ENCODE measurements at places on chromosomes 12 and 14. TPM values are rescaled to one million over a fixed set of nuclear protein-coding genes. Genes with fewer than 3 reads are reported as not detected.

- H3K4me1 ChIP-seq, result peaks cover 26% of the 10 kb centered on the region
- H3K27me3 ChIP-seq, result no peaks in the 10 kb centered on the region
- H3K36me3 ChIP-seq, result no peaks in the 10 kb centered on the region
- no peak overlapping the region for H3K27ac ChIP-seq
- no peak overlapping the region for H3K4me3 ChIP-seq
These were observed 152.2 kb upstream of the RASSF8 start for GRCh38 chr12:25806271-25806670.

- peaks cover 44% of the 10 kb centered on the region for H3K4me1 ChIP-seq
- H3K36me3 ChIP-seq, result peaks cover 44% of the 10 kb centered on the region
- peak overlapping the region; percentile 81 for H3K27ac ChIP-seq
- no peaks in the 10 kb centered on the region for H3K27me3 ChIP-seq
These were observed 86.7 kb downstream of the NCOR2 start for GRCh38 chr12:124480469-124481256.

DNA sequence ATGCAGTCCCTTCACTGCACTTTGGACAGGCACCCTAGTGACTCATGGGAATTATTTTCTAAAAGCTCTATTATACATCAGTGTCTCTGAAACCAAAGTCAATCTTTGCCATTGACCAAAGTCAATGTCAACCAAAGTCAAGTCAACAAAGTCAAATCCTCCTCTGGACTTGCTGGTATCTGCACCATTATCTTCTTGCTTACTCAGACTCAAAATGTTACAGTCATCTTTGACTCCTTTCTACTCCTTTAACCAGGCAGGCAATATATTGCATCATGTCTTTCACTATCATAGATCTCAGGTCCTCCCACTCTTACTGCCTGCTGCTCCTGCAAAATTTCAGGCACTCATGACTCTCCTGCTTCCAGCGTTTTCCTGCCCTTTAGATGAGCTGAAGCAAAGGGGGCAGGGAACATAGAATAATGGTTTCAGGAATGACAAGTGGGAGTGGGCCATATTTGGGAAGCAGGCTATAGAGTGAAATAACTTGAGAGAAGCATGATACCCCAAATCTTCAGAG lies 39.2 kb downstream of the IGF1 start:
- no peaks in the 10 kb centered on the region for H3K36me3 ChIP-seq
- no peak for DNase-seq
- no peaks in the 10 kb centered on the region for H3K4me1 ChIP-seq
- H3K4me3 ChIP-seq, result no peak overlapping the region

DNA sequence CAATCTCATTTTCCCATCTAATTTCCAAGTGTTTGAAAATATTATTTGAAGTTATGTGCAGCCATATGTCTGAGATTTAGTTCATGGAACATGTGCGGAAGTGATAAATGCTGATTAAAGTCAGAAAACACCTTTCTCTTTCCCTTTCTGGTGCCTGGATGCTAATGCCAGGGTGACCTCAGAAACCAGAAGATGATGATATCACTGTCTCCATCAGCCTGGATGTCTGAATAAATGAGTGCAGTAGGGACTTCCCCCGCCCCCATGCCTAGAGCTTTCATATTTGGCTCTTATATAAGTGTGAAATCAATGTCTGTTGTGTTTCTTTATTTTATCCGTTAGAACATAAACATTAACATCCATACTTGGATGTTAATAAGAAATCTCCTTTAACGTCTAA lies 261.9 kb upstream of the LRIG3 start:
- no peak overlapping the region for H3K4me3 ChIP-seq
- H3K4me1 ChIP-seq, result no peaks in the 10 kb centered on the region
- no peak overlapping the region for H3K27ac ChIP-seq
- DNase-seq, result no peak
- H3K36me3 ChIP-seq, result no peaks in the 10 kb centered on the region

DNA sequence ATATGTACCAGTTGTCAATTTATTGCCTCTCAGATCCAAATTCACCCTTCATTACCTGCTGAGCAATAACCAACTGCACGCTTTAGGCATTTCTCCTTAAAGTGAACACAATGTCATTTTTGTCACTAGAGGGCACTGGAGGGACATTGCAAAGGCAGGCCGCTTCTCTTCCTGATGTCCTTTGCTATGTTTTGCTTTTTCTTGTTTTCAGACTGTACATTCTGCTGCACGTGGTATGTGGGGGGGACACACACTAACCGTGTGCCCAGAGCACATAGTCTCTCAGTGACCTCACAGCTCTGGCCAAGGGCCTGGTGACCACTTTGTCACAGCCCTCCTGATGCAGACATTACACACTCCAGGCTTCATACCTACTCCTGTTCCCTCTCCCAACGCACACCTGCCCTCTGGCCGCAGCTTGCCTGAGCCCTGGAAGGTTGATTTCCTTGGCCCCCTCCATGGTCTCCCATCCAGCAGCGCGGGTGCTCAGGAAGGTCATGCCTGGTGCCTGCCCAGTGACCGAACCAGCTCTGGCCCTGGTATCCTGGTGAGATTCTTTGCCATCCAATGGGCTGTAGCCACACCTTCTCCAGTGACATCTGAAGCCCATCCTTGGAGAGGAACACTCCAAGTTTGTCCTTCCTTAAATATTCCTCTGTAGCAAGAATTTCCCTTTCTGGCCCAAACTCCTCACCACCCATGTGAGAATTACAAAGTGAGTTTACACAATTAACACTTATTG lies 39.9 kb downstream of the MYO1H start:
- peaks cover 34% of the 10 kb centered on the region for H3K27me3 ChIP-seq
- H3K27ac ChIP-seq, result no peak overlapping the region
- no peak overlapping the region for H3K4me3 ChIP-seq
- DNase-seq, result peak; percentile 7
- H3K4me1 ChIP-seq, result no peaks in the 10 kb centered on the region

DNA sequence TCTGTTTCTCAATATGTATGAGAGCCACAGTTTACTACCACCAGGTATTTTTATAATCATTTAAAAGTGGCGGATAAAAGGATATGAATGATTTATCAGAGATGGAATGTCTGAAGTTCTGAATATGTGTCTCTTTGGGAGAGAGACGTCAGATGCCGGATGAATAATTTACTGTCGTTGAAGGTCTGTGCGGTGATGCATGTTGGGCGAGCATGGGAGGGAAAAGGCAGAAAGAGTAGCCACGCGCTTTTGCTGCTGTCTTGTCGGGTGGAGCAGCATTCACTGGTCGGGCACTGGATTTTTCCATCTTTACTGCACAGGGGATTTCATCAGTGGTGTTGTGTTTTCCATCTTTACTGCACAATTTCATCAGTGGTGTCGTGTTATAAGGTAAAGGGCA lies 65.6 kb downstream of the SYNE2 start:
- no peak overlapping the region for H3K4me3 ChIP-seq
- peaks cover 28% of the 10 kb centered on the region for H3K36me3 ChIP-seq
- H3K27ac ChIP-seq, result no peak overlapping the region
- H3K27me3 ChIP-seq, result no peaks in the 10 kb centered on the region

- peaks cover 7% of the 10 kb centered on the region for H3K27me3 ChIP-seq
- DNase-seq, result peak; percentile 59
- peak within 1 kb of the TSS; percentile 65 for H3K4me3 ChIP-seq
- H3K36me3 ChIP-seq, result peaks cover 7% of the 10 kb centered on the region
- peaks cover 43% of the 10 kb centered on the region for H3K4me1 ChIP-seq
These were observed at the start of gene GZMB for GRCh38 chr14:24634158-24634557. TSS of gene GZMB (minus strand) at chr14:24634190. CDS start at chr14:24634160, 30 bp downstream.

- H3K4me3 ChIP-seq, result no peak overlapping the region
- no peak overlapping the region for H3K27ac ChIP-seq
- no peaks in the 10 kb centered on the region for H3K27me3 ChIP-seq
- H3K36me3 ChIP-seq, result peaks cover 27% of the 10 kb centered on the region
These were observed 62.1 kb downstream of the ATG14 start for GRCh38 chr14:55349565-55349964.

DNA sequence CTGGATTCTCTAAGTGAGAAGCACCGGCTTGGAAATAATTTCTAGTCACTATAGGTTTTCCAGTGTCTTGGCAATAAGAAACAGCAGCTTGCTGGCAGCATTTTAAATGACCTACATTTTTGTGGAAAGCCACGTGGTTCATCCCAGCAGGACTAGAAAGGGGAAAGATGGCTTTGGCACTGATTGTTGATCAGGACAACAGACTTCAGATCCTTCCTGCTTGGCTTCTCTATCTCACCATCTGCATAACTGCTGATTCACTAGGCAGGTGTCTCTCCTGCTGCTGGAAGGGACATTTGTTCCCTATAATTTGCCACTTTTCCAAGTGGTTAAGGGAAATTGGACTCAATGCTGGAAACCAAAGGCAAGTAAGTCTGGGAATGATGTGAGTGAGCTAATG lies 131.0 kb downstream of the TTC8 start:
- no peaks in the 10 kb centered on the region for H3K36me3 ChIP-seq
- no peaks in the 10 kb centered on the region for H3K4me1 ChIP-seq
- H3K27me3 ChIP-seq, result peaks cover 2% of the 10 kb centered on the region

- peaks cover 5% of the 10 kb centered on the region for H3K4me1 ChIP-seq
- H3K36me3 ChIP-seq, result no peaks in the 10 kb centered on the region
- H3K4me3 ChIP-seq, result no peak overlapping the region
- no peak for DNase-seq
These were observed 3.7 kb upstream of the BEGAIN start for GRCh38 chr14:100590726-100591452.

The ZNF705A gene
- total RNA-seq, result not detected

The RPL10L gene
- total RNA-seq, result not detected

The CD163L1 gene
- not detected for total RNA-seq

The TRHDE gene
- total RNA-seq, result not detected

Data from activated CD4-positive, alpha-beta T cell treated with anti-CD3 and anti-CD28 coated beads, Interleukin-2, amount 10 ng/mL, durations not matched to agents 7 days and 5 days (primary cell).